ENCODE measurements at places on chromosomes 7 and 10. TPM values are rescaled to one million over a fixed set of nuclear protein-coding genes. Genes with fewer than 3 reads are reported as not detected.

The BAZ1B gene
- 86.8 TPM for total RNA-seq

The MINDY3 gene
- 13.6 TPM for total RNA-seq

The BZW2 gene
- total RNA-seq: 103 TPM

The CEP41 gene
- total RNA-seq: 12.8 TPM

The AKR1C4 gene
- not detected for total RNA-seq

The PAX4 gene
- total RNA-seq: not detected

The CABCOCO1 gene
- total RNA-seq: not detected

The USP6NL gene
- total RNA-seq: 28.8 TPM

The SDK1 gene
- total RNA-seq: 7.3 TPM

- no peaks in the 10 kb centered on the region for H3K27me3 ChIP-seq
- H3K36me3 ChIP-seq: peaks cover 86% of the 10 kb centered on the region
- H3K4me1 ChIP-seq: no peaks in the 10 kb centered on the region
- no peak for DNase-seq
- H3K4me3 ChIP-seq: no peak overlapping the region
- no peak overlapping the region for H3K27ac ChIP-seq
These were observed 18.1 kb downstream of the NOC3L start for GRCh38 chr10:94344522-94345122.

GRCh38 chr10:70271996-70272924, 11.5 kb downstream of the NPFFR1 start:
- no peak overlapping the region for H3K27ac ChIP-seq
- no peaks in the 10 kb centered on the region for H3K27me3 ChIP-seq
- no peak overlapping the region for H3K4me3 ChIP-seq
- no peaks in the 10 kb centered on the region for H3K36me3 ChIP-seq

DNA sequence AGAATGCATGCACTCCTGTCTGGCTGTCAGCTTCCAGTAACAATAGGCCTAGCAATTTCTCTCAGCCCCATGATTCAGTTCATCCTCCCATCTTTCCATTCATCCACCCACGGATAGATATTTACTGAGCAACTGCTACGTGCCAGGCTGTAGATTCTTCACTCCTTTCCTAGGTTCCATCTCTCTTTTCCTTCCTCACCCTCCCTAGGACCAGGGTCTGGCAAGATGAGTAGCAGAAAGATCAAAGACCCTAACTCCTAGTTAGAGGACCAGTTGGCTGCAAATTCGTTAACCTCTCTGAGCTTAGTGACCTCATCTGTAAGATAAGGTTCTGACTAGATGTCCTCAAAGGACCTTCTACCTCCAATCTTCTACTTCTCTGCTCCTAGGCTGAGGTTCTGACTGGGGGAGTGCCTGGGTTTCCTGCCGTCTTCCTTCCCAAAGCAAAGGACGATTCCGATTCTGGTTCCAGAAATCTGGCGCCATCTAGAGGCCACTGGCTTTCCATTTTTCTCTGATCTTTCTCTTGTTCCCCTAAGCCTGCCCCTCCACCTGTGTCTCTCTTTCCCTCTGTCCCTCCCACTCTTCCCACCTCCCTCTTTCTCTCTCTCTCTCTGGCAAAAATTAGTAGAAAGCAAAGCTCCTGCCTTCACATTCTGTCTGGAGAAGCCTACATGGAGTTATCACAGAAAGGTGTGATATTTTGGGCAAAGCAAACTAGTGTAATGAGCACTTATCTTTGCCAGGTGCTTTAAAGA, 26.2 kb downstream of the TBATA start:
- peaks cover 10% of the 10 kb centered on the region for H3K4me1 ChIP-seq
- H3K27ac ChIP-seq: no peak overlapping the region
- H3K36me3 ChIP-seq: no peaks in the 10 kb centered on the region
- H3K4me3 ChIP-seq: no peak overlapping the region
- peak; percentile 53 for DNase-seq

DNA sequence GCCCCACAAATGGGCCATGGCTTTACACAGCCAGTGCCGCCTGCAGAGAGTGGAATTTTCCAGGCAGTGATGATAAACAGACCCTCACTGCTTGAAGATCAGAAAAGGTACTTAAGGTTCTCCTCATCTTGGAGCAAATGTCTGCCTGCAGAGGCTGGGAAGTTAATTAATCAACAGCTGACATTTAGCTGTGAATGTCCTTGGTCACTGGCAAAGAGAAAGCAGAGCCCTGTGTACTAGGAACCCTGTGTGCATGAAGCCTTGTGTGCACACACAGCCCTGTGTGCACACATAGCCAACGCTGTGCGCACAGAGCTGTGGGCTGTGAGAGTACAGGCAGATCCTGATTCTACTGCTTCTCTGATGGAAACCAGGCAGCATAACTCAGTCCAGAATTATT, 291.6 kb upstream of the MKI67 start:
- no peak overlapping the region for H3K27ac ChIP-seq
- H3K4me1 ChIP-seq: peaks cover 6% of the 10 kb centered on the region
- H3K27me3 ChIP-seq: no peaks in the 10 kb centered on the region
- H3K4me3 ChIP-seq: no peak overlapping the region

- no peak overlapping the region for H3K27ac ChIP-seq
- H3K27me3 ChIP-seq: no peaks in the 10 kb centered on the region
- peak; percentile 76 for DNase-seq
- no peaks in the 10 kb centered on the region for H3K4me1 ChIP-seq
- no peak overlapping the region for H3K4me3 ChIP-seq
These were observed 49.0 kb upstream of the LYZL1 start for GRCh38 chr10:29239569-29240472.

DNA sequence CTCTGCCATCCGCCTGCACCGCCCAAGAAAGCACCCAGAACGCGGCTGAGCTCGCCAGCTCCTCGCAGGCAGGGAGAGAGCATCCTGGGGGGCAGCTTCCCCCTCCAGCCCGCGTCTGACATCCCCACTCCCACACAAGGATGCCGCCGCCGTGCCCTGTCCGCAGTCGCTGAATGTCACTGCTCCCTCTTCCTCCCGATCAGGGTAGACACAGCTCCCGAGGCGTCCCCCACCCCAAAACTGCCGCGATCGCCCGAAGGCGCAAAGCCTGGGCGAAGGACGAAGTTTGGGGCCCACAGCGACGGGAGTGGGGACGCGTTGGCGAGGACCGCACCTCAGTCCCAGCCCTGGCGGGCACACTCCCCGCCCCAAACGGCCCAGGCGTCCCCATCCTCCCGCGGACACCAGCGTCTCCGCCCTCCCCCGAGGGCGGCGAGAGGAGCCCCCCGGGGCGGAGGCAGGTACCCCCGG, 1.5 kb upstream of the KAT6B start:
- no peaks in the 10 kb centered on the region for H3K27me3 ChIP-seq
- no peak for DNase-seq
- H3K36me3 ChIP-seq: no peaks in the 10 kb centered on the region
- H3K27ac ChIP-seq: peak overlapping the region; percentile 71
- H3K4me1 ChIP-seq: peaks cover 4% of the 10 kb centered on the region

DNA sequence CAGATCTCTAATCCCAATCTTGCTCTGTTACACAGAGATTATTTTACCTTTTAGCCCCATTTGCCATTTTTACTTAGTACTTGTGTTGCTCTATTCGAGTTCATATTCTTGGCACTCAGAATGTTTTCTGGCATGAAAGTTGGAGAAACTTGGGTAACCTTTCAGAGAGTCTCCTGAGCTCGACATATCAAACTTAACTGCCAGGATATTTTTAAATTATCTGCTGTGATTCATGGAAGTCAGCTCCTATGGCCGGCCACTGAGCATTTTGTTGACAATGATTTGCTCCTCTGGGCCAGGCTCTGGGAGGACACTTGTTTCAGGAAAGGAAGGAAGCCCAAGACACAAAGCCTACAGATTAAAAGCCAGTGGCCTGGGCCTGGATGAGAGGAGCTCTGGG, 396.7 kb downstream of the TNS3 start:
- no peak overlapping the region for H3K4me3 ChIP-seq
- no peak for DNase-seq
- no peak overlapping the region for H3K27ac ChIP-seq
- no peaks in the 10 kb centered on the region for H3K4me1 ChIP-seq
- no peaks in the 10 kb centered on the region for H3K27me3 ChIP-seq

- DNase-seq: no peak
- no peak overlapping the region for H3K4me3 ChIP-seq
- no peak overlapping the region for H3K27ac ChIP-seq
- H3K36me3 ChIP-seq: no peaks in the 10 kb centered on the region
These were observed 227.2 kb upstream of the KLF14 start for GRCh38 chr7:130961128-130961601.

DNA sequence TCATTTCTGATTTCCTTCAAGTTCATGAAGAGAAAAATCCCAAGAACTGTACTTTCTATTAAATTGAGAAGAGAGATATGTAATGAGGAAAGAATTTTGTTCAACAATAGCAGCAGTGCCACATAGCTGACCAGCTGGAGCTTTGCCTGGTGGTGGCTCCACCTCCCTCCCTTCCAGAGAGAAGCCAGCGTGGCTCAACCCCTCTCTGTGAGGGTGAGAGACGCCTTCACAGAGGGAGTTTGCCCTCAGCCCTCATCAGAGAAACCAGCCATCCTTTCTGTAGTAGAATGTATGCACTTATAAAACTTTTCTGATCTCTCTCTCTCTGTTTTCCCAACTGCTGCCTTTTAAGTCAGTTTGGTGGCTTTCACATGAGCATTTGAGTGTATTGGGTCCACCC, 20.5 kb upstream of the COL1A2 start:
- H3K4me1 ChIP-seq: peaks cover 10% of the 10 kb centered on the region
- H3K27me3 ChIP-seq: no peaks in the 10 kb centered on the region
- DNase-seq: no peak
- no peak overlapping the region for H3K27ac ChIP-seq

DNA sequence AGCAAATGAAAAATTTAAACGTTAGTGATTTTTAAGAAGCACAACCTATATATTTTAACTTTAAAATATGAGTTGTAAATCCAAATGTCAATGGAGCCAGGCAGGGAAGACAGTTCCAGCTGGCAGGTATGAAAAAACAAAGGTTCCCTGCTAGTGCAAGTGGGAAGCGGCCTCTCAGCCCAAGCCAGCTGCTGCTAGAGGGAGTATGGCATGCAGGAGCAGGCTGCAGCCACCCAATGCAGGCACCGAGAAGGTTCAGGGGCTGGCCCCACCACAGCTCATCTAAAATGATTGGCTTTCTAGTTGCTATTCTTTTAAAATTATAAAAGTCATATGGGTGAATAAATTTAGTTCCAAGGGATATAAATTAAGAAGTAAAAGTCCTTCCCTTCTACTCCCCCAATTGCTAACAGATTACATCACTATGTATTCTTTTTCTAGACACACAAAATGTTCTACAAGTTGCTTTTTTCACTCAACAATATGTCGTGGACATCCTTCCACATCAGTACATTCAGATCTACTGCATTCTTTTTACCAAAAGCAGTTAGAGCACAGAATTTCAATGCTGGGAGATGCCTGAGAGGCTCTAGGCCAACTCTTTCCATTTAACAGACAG, 69.3 kb downstream of the SGMS1 start:
- H3K4me3 ChIP-seq: no peak overlapping the region
- peaks cover 4% of the 10 kb centered on the region for H3K4me1 ChIP-seq
- no peak for DNase-seq
- H3K36me3 ChIP-seq: no peaks in the 10 kb centered on the region

DNA sequence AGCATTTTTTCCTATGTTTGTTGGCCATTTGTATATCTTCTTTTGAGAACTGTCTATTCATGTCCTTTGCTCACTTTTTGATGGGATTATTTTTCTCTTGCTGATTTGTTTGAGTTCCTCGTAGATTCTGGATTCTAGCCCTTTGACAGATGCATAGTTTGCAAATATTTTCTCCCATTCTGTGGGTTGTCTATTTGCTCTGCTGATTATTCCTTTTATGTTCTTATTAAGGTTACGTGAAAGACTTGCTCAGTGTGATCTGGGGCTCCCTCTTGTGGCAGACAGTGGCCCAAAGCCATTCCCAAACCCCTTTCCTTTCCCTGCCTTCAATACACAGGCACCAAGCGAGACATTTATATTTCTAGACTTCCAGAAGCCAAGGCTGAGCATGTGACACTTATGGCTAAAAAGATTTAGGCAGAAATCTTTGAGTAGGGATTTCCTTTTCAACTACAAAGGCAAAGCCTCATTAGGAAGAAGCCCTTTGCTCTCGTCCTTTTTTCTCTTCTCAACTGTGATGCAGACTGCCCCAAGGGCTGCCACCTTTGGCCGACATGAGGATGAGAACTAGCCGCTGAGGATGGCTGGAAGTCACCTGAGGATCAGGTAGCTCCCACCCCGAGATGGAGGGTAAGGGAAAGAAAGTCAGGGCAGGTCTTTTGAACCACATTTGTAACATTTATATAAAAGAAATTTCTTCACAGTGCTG, 23.6 kb downstream of the ST8SIA6 start:
- H3K4me3 ChIP-seq: no peak overlapping the region
- no peak overlapping the region for H3K27ac ChIP-seq
- H3K4me1 ChIP-seq: no peaks in the 10 kb centered on the region

GRCh38 chr10:86648704-86649427, 5.5 kb upstream of the OPN4 start:
- no peaks in the 10 kb centered on the region for H3K27me3 ChIP-seq
- no peaks in the 10 kb centered on the region for H3K36me3 ChIP-seq
- DNase-seq: no peak
- H3K4me3 ChIP-seq: no peak overlapping the region
- H3K27ac ChIP-seq: no peak overlapping the region

DNA sequence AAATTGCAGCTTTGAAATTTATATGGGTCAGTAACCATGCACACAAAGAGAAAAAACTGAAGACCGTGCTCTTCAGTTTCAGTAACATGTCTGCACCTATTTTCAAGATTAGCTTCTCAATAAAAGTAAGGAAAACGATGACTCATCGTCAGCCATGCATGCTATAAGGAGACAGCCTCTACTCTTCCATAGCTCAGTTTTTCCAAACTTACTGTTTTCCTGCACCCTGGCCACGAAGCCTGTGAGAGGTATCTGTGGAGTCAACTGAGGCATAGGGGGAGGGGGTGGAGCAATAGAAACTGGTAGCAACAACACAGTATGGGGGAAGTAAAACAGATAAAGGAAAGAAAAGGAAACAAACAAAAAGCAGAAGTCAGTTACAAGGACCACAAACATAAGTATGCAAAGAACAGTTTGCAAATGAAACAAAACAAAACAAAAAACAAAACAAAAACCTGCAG, 58.0 kb downstream of the PDSS1 start:
- H3K36me3 ChIP-seq: no peaks in the 10 kb centered on the region
- no peak for DNase-seq
- H3K27ac ChIP-seq: no peak overlapping the region

- H3K36me3 ChIP-seq: no peaks in the 10 kb centered on the region
- no peaks in the 10 kb centered on the region for H3K27me3 ChIP-seq
These were observed 20.0 kb downstream of the C1GALT1 start for GRCh38 chr7:7202375-7202720.

GRCh38 chr10:132272231-132272971, 35.3 kb downstream of the STK32C start:
- no peak for DNase-seq
- no peaks in the 10 kb centered on the region for H3K36me3 ChIP-seq
- no peaks in the 10 kb centered on the region for H3K27me3 ChIP-seq
- H3K4me3 ChIP-seq: no peak overlapping the region
- no peak overlapping the region for H3K27ac ChIP-seq

DNA sequence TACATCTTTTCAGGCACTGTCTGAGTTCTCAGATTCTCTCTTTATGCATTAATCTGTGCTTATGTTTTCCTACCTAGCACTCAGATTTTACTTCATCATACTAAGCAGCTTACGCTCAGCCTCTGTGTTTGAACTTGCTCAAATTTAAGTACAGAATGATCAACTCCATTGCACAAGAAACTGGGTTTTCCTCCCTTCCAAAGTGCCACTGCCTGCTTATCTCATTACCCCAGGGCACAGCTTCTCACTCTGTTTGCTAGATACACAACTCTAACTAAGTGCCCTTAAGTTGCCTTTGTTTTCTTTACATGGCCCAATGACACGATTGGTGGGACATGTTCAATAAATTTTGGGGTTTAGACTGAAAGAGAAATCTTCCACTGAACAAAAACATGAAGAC, 267.7 kb downstream of the GFRA1 start:
- DNase-seq: no peak
- H3K27me3 ChIP-seq: no peaks in the 10 kb centered on the region
- H3K4me3 ChIP-seq: no peak overlapping the region
- H3K36me3 ChIP-seq: no peaks in the 10 kb centered on the region

- peaks cover 2% of the 10 kb centered on the region for H3K4me1 ChIP-seq
- no peak overlapping the region for H3K27ac ChIP-seq
These were observed 72.1 kb downstream of the ARMC3 start for GRCh38 chr10:22999942-23000341.
